ENCODE measurements at places on chromosomes 7 and 10.

DNA sequence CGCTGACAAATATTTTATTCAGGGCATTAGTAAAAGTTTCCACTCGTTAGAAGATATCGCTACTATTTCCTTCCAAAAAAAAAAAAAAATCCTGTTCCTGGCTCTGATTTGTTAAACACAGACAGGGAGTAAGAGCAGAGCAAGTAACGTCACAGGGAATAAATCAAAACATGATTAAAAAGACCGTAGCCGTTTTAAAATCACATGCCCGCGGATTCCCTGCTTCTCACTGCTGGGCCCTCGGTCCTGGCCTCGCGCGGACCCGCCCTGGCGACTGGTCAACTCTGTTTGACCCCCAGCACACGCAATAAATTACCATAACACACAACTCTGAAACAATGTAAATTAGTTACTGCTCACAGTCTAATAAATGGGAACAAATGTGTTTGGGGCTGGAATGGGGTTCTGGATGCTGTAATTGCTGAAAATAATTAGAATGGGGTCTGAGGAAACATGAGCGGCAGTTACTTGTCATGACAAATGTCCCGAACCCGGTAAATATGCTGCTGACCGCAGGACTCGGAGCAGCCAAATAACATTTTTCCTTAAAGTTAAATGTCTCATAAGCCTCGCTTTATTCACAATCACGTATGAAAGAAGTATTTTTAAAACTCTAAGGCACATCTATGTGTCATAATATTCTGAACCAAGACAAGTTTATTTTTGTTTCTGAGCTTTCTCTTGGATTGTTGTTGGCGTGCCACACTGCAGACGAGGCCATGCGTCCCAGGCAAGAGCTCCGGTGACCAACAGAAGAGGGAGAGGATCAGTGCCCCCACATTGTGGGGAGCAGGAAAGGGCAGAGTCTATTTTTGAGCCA lies 17.9 kb downstream of the EBF3 start:
- DNase-seq, result no peak

DNA sequence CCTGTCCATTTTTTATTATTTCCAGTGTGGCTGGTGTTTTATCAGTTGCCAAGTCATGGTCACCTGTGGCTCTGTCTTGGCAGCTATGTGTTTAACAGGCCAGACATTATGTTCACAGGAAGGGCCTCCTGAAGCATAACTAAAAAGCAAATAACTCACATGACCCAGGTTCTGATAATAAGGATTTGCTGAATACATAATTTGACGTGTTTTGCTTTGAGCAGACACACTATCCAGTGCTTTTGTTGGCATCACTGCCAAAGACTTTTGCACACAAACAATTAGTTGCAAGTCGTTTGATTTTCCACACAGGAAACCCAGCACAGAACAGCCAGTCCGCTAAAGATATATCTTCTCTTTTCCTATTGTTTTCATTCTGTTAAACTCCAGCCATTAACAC lies 173.6 kb downstream of the ARL4A start:
- no peak for DNase-seq

- no peak for DNase-seq
Measured at GRCh38 chr7:74587435-74588126, 69.9 kb upstream of the GTF2I start.

DNA sequence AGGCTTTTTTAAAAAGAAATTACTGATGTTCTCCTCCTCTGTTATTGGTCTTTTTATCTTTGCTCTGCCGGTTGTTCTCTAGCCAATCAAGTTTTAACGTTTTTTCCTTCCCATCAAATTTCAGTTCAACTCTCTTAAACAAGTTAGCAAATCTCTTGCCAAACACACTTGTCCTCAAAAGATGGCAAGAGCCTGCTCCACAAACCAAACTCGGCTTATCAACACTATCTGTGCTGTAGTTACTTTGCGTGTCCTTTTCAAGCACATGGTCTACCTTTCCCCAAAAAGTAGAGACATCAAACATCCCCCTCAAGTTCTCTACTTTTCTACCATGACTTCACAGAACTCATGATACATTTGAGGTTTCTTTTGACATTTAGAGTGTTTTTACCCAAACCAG lies 71.3 kb downstream of the OSBPL3 start:
- DNase-seq, result peak; percentile 18

GRCh38 chr7:132573251-132573955 lies 2.9 kb downstream of the PLXNA4 start:
- no peak for DNase-seq

DNA sequence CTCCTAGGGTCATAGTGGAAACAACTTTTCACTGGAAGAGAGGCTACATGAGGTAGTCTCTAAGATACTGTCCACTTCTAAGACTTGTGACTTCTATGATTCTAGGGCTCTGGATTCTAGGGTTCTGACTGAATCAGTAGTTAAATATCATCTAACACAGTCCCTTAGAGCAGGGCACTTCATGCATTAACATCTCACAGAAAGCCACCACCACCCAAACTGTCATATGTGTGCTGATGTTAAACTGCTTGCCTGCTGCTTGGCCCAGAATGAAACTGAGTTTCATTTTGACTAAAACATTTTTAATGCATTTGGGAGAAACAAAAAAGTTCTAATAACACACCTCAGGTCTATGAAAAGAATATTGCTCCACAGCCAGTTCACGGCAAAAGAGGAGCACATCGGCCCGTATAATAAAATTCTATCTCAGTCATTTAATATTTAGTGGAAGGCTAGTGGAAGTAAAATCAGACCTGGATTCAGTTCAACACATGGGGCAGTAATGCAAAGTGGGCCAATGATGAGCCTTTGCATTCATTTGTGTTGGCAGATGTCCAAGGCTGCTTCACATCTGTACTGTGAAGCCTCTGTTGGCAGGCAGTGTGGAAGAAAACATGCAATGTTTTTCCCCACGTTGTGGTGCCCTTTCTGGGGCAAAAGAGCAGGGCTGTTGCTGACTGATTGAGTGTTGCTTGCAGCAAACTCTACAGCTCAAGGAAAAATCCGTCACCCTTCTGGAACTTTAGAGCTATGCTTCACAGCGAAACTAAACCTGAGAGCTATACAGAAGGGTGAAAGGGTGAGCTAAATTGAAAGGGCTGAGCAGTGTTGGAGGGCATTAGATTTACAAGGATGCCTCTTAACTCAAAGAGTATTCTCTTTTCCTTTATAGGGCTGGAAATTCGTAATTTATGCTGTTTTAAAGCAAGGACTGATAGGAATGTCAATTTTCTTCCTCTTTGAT lies 33.5 kb upstream of the AUTS2 start:
- DNase-seq, result no peak

- DNase-seq, result no peak
Measured at GRCh38 chr7:116547347-116547746, 22.5 kb downstream of the CAV1 start.

GRCh38 chr10:98457721-98458120 lies 11.0 kb upstream of the HPS1 start:
- no peak for DNase-seq

DNA sequence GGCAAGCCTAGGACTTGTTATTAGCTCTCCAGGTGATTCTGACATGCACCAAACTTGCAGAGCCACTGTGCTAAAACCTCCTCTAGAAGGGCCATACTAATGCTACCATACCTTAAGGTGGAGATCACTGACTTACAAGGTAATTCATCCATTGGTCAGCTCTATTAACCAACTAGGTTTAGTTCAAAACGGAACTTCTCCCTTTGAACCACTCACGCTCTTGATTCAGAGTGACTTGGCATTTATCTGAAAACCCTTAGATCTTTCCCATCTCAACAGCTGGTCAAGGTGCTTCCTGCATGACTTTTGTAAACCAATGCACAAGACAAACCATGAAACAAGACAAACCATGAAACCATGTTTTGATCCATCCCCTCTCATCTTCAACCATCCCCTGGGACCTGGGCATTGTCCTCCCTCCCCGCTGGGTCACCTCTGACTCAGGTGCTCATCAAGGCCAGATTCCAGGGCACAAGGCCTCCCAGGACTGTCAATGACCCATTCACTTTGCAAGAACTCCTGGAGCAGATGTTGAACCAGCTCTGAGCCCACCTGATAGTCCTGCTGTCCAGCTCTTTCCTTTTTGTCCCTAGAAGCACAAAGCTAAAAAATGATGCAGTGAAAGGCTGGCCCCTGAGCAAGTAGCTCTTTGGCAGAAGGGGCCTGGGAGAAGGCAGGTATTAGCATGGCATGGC lies 18.8 kb downstream of the IMPDH1 start:
- no peak for DNase-seq

DNA sequence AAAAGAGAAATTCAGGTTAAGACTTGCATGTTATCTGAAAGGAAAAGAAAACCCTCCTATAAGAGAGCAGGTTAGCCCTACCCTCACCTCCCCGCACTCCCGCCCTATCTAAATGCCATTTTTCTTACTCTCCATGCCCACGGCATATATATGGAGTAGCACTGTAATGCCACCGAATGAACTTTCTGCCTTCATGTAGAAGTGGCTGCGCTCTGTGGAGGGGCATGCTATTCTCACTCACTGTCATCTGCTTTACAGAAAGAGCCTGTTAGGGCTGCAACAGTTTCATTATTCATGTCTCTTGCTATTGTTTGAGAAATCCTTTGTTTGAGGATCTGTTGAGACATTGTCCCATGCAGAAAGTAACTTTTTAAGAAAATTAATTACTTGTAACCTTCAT lies 1190.6 kb downstream of the SORCS1 start:
- no peak for DNase-seq

DNA sequence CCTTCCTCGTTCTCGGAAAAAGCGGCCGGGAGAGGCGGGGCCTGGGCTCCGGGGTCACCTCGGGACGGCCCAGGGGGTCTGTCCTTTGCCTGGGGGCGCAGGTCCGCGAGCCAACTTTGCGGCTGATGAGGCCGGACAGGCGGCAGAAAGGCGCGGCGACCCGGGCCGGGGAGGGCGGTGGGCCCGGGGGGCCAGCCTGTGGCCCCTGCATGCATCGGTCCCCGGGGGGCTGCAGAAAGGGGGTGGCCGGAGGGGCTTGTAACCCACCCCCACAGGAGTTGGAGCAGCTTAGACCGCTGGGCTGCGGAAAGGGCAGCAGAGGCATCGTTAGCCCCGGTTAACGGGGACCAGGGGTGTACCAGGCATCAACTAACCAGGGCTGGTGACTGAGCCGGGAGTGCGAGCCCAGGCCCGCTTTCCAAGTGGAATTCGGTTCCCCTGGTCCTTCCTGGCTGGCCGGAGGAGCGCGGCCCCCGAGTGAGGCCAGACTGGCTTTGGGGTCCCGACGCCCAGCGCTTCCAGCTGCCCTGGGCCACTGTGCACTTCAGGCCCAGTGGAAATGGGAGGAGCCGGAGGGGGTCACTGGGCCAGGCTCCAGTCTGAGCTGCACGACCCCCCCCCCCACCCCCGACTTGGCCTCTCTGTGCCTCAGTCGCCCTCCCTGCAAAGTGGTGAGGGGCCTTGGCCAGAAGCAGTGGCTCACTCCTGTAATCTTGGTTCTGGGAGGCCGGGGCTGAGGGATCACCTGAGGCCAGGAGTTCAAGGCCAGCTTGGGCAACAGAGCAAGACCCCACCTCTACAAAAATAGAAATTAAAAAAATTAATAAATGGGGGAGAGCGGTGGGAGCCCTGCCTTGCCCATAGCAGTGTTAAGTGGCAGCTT lies 919 bp downstream of the SLC29A4 start:
- DNase-seq, result no peak

- no peak for DNase-seq
Measured at GRCh38 chr7:116515584-116515983, 9.3 kb upstream of the CAV1 start.

DNA sequence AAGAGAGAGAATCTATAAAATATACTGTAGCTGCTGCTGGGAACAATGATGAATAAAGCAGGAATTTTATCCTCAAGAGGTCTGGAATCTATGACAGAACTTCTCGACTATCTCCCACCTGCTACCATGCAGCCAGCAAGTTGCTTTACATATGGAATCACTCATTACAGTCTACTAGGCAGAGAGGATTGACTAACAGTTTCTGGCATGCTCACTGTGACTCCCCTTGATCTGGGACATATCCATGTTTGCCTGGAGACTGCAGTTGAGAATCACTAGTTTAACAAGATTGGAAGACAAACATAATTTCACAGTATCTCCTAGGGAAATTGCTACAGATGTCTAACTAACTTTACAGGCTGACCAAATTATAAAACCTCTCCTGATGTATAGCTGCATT lies 13.3 kb downstream of the GPR37 start:
- no peak for DNase-seq

DNA sequence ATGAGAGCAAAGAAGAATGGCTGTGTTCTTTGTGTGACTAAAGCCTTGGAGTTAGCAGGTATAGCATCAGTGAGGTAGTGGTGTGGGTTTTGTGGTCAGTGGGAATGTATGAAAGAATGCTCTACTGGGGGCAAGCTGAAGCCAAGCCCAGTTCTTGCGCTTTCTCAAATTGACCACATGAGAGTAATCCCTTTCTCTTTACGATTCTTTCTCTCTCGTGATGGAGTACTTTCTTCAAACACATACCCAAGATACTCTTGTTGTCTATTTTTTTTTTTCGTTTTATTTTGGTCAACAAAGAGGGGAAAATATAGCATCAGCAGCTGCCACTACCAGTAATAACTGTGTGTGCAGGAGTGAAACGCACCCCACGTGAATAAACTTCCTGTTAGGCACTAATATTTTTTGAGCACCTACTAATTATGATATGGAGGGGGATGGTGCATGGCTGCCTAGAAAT lies 8.4 kb upstream of the PANK1 start:
- no peak for DNase-seq

DNA sequence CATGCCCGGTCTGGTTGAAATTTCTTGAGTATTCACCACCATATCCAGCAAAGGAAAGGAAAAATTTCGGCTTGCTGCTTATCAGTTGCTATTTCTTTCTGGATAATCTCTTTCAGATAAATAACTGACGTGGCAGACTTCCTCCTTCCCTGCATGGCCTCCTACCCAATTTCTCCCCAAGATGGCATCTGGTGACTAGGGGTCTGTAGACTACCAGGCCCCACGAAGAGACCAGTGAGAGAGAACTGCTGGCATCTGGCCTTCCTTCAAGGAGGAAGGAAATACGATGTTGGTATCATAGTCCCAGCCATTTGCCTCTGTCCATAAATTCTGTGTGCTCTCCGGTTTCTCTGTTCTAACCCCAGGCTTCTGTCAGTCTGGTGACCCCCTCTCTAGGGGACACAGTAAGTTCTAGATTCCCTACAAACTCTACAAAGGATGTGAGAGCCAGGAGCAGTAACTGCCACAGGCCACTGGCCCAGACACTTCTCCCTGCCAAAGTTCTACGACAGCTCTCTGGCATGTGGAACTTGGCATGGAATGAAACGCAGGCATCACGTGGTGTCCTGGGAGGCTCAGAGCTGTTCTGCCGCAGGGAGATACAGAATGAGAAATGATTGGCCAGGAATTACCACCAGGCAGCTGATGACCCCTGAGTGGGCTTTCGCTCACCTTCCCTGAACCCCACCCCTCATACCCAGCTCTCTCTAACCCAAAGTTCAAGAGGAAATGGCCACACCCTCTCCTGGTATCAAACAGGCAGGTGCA lies 30.0 kb upstream of the MSRB2 start:
- DNase-seq, result no peak
